MCF 10A (cell line): ENCODE measurements at places on chromosomes 16 and 17.
A peak's percentile ranks its signal among the peaks of the same experiment; 100 is the strongest.

- no peaks in the 10 kb centered on the region for H3K4me1 ChIP-seq
- H3K27me3 ChIP-seq = no peaks in the 10 kb centered on the region
- DNase-seq = no peak
- H3K27ac ChIP-seq = no peak overlapping the region
- peaks cover 32% of the 10 kb centered on the region for H3K36me3 ChIP-seq
Observed at GRCh38 chr17:37283414-37283961, 92.3 kb upstream of the C17orf78 start.

- no peaks in the 10 kb centered on the region for H3K27me3 ChIP-seq
- H3K4me1 ChIP-seq = peaks cover 12% of the 10 kb centered on the region
- no peak overlapping the region for H3K4me3 ChIP-seq
- no peak for DNase-seq
- no peaks in the 10 kb centered on the region for H3K36me3 ChIP-seq
- no peak overlapping the region for H3K27ac ChIP-seq
Observed at GRCh38 chr17:4519361-4519788, 20.7 kb downstream of the SPNS2 start.

- H3K27me3 ChIP-seq = no peaks in the 10 kb centered on the region
- H3K4me1 ChIP-seq = peaks cover 31% of the 10 kb centered on the region
- H3K4me3 ChIP-seq = no peak overlapping the region
- no peak overlapping the region for H3K27ac ChIP-seq
- peak; percentile 31 for DNase-seq
Observed at GRCh38 chr17:72126575-72127486, 6.0 kb downstream of the SOX9 start.

- H3K27me3 ChIP-seq = no peaks in the 10 kb centered on the region
- H3K27ac ChIP-seq = no peak overlapping the region
- DNase-seq = no peak
- no peaks in the 10 kb centered on the region for H3K4me1 ChIP-seq
Observed at GRCh38 chr16:66050991-66051390, 315.5 kb upstream of the CDH5 start.

- H3K36me3 ChIP-seq = peaks cover 16% of the 10 kb centered on the region
- peaks cover 17% of the 10 kb centered on the region for H3K4me1 ChIP-seq
- H3K27me3 ChIP-seq = no peaks in the 10 kb centered on the region
- DNase-seq = no peak
- H3K27ac ChIP-seq = no peak overlapping the region
Observed at GRCh38 chr16:58200004-58200797, 2.3 kb upstream of the CSNK2A2 start.

DNA sequence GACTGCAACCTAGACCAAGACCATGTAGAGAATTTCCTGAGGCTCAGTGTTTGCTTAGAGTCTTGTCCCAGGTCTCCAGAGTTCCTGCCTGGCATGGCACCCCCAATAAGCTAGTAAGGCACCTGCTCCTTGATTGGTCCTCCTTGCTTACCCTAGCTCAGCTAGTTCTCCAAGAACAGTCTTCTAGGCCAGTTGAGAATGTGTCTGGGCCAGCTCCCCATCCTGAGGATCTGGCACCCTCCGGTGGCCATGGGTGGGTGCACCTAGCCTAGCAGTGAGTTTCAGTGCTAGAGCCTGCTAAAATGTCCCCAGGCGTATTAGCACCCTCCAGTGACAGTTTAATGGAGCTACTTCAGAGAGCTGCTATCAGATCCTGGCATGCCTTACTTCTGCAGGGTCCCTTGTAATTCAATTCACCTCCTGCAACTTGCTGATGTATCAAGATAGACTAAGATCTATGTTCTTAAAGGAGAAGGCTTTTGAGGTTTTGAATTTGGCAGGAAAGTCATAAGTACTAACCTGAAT is 44.4 kb upstream of the MED13 start:
- DNase-seq = peak; percentile 85
- H3K36me3 ChIP-seq = no peaks in the 10 kb centered on the region
- no peaks in the 10 kb centered on the region for H3K4me1 ChIP-seq

DNA sequence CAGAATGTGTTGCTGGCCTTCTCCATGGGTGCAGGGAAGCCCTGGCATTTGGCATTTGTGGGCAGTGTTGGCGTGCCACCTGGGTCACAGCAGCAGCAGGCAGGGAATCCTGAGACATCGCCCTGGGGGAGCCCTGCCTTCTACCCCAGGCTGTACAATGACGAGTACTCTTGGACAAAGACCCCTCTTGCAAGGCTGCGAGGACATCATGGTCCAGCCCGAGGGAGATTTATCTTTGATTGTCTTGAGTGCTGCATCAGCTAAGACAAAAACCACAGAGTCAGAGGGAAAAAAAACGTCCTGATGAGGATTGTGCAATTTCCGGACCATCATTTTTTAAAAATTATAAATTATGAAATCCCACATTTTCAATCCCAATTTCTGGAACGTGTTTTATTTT is 3.7 kb downstream of the CRISPLD2 start:
- no peaks in the 10 kb centered on the region for H3K36me3 ChIP-seq
- no peak overlapping the region for H3K27ac ChIP-seq
- peaks cover 6% of the 10 kb centered on the region for H3K4me1 ChIP-seq
- H3K4me3 ChIP-seq = no peak overlapping the region

DNA sequence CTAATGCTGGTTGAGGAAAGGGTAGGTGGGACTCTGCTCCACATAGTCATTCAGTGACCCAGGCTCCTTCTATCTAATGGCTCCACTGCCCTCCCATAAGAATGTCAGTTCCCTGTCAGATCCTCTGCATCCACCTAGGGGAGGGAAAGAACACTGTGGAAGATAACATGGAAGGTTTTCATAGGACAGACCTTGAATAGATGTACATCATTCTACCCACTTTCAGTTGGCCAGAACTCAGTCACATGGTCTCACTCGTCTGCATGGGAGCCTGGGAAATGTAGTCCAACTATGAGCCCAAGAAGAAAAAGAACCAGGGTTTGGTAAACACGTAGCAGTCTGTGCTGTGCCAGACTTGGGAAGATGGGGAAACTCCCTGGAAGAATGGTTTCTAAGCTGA is 27.1 kb upstream of the SCNN1B start:
- no peaks in the 10 kb centered on the region for H3K27me3 ChIP-seq
- H3K4me3 ChIP-seq = no peak overlapping the region
- no peak for DNase-seq
- H3K36me3 ChIP-seq = no peaks in the 10 kb centered on the region
- peaks cover 32% of the 10 kb centered on the region for H3K4me1 ChIP-seq
- H3K27ac ChIP-seq = no peak overlapping the region

DNA sequence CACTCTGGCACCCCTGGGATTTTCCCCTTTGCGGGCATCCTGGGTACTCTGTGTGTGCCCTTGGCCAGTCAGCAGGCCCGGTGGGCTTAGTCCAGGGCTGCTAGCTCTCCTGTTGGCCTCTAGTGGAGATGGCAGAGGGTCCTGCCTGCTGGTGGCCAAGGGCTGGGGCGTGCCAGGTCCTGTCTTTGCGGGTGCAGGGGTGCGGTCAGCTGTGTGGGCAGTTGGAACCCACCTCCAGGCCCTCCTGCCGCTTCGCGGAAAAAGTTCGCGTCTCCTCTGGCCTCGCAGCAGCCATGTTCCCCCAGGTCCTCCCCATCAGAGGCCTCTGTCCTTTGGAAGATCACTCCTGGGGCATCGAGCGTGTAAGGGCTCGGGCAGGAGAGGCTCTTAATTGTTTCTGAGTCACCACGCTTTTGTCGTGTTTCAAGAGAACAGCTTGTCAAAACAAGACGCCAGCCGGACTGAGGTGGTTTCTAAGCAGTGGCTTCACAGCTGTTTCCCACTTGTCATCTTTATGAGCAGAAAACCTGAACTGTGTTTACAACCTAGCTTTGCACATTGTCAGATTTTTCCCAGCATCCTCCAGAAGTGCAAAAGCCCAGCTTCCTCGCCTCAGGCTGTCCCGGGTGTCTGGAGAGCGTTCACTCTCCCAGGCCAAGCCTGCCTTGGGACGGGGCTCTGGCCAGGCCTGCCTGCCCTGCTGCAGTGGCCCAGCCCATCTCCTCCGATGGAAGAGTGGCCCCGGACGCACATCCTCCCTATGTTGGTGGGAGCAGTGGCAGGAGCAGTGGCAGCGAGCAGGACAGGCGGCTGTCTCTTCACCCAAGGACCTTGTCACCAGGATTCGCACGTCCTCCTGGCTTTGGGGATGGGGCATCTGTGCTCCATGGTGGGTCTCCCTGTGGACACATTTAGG is 5.0 kb upstream of the DNASE1L2 start:
- no peak overlapping the region for H3K4me3 ChIP-seq
- no peak overlapping the region for H3K27ac ChIP-seq
- no peaks in the 10 kb centered on the region for H3K27me3 ChIP-seq
- no peak for DNase-seq
- peaks cover 55% of the 10 kb centered on the region for H3K36me3 ChIP-seq

DNA sequence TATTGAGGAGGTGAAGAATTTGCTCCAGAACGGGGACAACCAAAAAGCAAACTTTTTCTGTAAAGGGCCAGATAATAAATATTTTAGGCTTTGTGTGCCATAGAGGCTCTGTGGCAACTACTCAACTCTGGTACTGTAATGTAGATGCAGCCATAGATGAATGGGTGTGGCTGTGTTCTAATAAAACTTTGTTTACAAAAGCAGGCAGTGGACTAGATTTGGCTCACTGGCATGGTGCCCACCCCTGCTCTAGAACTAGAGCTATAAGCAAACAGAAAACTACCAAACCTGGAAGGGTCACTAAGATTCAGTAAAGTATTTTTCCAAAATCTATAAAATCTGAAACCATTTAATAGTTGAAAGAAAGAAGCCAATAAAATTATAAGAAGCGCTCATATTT is 24.6 kb upstream of the SMURF2 start:
- H3K36me3 ChIP-seq = no peaks in the 10 kb centered on the region
- H3K27me3 ChIP-seq = no peaks in the 10 kb centered on the region
- H3K27ac ChIP-seq = no peak overlapping the region
- H3K4me1 ChIP-seq = peaks cover 22% of the 10 kb centered on the region
- DNase-seq = peak; percentile 31

GRCh38 chr16:8505327-8505991 is 84.9 kb downstream of the TMEM114 start:
- peaks cover 19% of the 10 kb centered on the region for H3K27me3 ChIP-seq
- no peaks in the 10 kb centered on the region for H3K4me1 ChIP-seq
- peak; percentile 19 for DNase-seq
- H3K27ac ChIP-seq = no peak overlapping the region

- H3K4me1 ChIP-seq = no peaks in the 10 kb centered on the region
- H3K4me3 ChIP-seq = no peak overlapping the region
- H3K36me3 ChIP-seq = no peaks in the 10 kb centered on the region
- H3K27me3 ChIP-seq = peaks cover 26% of the 10 kb centered on the region
- no peak for DNase-seq
Observed at GRCh38 chr17:36074365-36074764, 10.3 kb downstream of the CCL18 start.

DNA sequence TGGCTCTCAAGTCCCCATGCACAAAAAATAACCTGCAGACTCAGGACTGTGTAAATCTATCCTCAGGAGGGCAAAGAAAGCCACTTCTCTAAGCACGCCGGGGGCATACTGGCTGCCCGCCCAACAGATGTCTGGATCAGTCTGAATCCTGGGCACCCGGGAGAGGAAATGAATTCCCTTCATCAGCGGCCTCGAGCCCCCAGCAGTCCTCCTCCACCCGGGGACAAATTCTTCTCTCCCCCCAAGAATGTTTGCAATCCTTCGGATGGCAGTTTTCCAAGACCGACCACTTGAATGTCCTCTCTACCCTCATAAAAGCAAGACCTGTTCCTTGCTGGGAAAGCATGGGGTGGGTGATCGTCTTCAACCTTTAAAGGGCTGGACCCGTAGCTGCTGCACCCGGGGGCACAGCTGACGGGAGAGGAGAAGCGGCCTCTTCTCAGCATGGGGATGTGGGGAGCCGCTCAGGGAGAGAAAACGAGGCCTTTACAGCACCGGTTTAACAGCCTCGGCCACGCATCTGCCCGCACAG is 9.4 kb upstream of the MAP2K3 start:
- H3K4me3 ChIP-seq = peak overlapping the region; percentile 77
- H3K27ac ChIP-seq = peak overlapping the region; percentile 75
- H3K27me3 ChIP-seq = no peaks in the 10 kb centered on the region
- peaks cover 17% of the 10 kb centered on the region for H3K4me1 ChIP-seq
- H3K36me3 ChIP-seq = no peaks in the 10 kb centered on the region

- H3K4me3 ChIP-seq = no peak overlapping the region
- no peaks in the 10 kb centered on the region for H3K4me1 ChIP-seq
- no peaks in the 10 kb centered on the region for H3K27me3 ChIP-seq
- no peak overlapping the region for H3K27ac ChIP-seq
- no peak for DNase-seq
Observed at GRCh38 chr16:17316005-17316404, 154.8 kb downstream of the XYLT1 start.
